Fibroblast of skin of left quadriceps (primary cell): ENCODE measurements at places on chromosomes 13 and 19.

- DNase-seq = no peak
These were observed 65.7 kb downstream of the CEBPG start for GRCh38 chr19:33438987-33439781.

DNA sequence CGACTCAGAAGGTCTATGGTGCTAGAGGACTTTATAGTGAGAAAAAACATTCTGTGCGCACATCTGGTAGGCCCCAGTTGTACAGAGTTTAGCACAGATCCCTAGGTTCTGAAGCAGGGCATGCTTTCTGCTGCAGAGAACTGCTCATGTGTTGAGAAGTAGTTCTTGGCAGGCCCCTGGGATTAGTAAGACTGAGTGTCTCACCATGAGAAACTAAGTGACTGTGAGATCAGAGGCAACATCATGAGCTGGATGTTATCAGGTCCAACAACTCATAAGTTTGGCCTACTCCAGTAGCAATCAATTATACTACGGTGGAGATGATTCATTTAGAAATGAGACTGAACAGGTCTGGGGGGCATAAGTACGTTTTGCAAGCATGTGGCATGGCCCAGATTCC lies 507.4 kb upstream of the KLF12 start:
- DNase-seq = peak; percentile 10

GRCh38 chr19:47266401-47266941 lies 8.2 kb upstream of the INAFM1 start:
- DNase-seq = no peak

GRCh38 chr19:45322311-45322710 lies 364 bp downstream of the CKM start:
- DNase-seq = no peak

DNA sequence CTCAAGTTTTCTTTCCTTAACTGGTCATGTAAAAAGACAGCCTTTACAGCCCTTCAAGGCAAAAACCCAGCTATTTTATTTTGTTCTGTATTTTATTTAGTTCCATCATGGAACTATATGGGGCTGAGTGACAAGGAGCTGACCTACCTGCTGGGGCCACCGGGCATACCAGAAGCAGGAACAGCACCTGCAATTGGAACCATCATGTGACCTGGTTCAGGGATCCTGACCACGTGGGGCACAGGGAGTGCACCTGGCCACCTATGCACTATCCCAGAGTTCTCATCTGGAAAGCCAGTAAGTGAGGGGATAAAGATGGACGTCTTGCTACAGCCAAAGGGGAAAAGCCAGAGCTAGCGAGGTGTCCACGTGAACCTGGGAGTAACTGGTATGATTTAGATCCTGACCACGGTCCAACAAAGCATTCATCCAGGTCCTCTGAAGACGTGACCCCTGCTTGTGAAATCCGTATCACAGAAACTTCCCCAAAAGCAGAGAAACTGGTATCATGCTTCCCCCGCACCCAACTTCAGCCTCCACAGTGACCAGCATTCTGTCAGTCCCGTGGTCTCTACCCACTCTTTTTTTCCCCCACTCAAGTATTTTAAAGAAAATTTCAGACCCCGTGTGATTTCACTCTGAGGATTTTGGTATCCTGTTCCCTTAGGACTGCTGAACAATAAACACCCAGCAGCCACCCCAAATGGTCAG lies 40.5 kb upstream of the SLC15A1 start:
- no peak for DNase-seq
